Left kidney (tissue), 8 donors: ENCODE measurements at places on chromosomes 5 and 9. TPM values are rescaled to one million over a fixed set of nuclear protein-coding genes. Genes with fewer than 3 reads are reported as not detected.

DNA sequence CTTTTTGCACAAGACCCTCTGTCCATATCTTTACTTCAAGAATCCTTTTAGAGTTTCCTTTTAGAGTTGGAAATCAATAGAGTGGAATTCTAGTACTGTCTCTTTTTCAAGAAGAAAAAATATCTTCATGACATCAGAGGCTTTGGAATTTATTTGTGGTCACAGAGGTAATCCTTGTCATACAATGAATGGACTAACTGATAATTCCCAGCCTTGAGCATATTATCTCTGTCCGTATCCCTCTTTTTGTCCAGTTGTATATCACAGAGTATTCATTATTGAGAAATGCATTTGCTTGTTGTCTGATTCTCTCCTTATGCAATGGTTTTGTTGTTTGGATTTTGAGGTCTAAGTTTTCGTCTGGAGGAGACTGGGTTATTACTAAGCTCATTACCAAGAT, 82.0 kb upstream of the HAPLN1 start:
- DNase-seq = no peak

The SPINK7 gene
- polyA plus RNA-seq = 0.35 TPM

DNA sequence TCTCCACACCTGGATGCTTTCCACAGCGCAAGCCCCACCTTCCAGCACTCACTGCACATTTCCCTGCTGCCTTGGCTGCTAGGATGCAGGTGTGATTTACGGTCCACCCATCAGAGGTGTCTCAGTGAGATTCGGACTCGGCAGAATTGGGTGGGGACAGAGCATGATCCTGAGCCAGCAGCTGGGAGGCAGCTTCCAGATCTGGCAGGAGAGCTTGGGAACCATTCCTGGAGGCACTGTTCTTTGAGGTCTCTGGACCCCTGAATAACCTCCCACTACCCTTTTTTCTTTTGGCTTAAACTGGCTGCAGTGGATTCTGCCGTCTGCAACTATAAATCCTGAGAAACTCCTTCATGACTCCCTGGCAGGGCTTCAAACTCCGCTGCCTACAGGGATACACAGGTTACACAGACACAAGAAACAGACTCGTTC, 99.6 kb upstream of the PHYKPL start:
- no peak for DNase-seq

The OMD gene
- 0.62 TPM for polyA plus RNA-seq

DNA sequence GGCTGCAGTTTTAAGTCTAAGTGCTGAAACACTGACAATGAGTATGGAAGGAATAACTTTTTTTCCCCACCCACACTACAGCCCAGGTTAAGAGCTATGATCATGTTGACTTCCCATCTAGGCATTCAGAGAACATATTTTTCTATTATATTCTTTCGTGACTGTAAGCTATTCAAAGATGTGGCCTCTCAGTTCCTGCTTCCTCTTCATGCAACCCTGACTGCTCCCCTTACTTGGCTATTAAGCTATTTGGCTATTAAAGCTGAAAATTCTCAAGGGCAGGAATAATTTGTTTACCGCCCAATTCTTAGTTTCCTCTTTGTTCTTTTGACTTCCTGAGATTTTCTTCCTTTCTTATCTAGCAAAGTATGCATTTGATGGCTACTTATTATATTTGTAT, 18.6 kb upstream of the ALDH1A1 start:
- DNase-seq = no peak

DNA sequence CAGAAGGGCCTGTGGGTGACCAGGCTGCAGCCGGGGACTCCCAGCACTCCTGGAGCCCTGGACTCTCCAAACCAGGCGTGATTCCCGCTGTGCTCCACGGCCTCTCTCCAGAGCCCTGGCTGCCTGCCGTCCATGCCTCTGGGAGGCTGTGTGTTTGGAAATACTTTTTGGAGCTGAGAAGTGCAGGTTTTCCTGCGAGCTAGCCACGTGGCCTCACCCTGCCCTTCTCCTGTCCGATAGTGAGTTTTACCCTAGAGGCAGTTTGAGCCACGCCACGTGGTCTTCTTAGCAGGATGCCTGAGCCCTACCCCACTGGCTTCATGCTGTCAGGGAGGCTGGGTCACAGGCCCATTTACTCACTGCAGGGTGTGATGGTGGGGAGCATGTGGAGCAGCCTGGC, 71.3 kb downstream of the COL5A1 start:
- no peak for DNase-seq

- DNase-seq = no peak
Measured at GRCh38 chr5:91369480-91369879, 13.6 kb downstream of the ARRDC3 start.

DNA sequence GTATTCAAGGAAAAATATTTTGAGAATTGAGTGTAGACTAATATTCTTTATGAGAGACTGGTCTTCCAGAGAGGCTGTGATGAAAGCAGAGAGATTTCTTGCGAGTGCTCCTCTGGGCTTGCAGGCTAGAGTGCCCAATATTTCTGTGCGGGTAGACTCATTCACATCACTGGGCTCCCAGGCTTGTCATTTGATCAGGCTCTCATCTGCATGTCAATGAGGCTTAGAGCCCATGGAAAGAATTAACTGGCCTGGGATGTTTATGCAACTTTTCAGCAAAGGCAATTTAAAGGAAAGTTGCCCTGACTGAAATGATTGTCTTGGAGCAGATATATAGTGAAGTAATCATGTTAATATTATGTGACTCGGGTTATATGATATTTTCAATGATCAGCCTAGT, 42.3 kb downstream of the SNCAIP start:
- no peak for DNase-seq

GRCh38 chr5:12013351-12013750, 109.1 kb upstream of the CTNND2 start:
- no peak for DNase-seq

- no peak for DNase-seq
Measured at GRCh38 chr5:137994556-137994955, 38.3 kb downstream of the FAM13B start.

GRCh38 chr5:176693477-176693851, 46.2 kb downstream of the TSPAN17 start:
- DNase-seq = peak; percentile 48

- DNase-seq = no peak
Measured at GRCh38 chr9:138119202-138120027, 241.8 kb downstream of the CACNA1B start.

The FRRS1L gene
- 2.3 TPM for polyA plus RNA-seq

DNA sequence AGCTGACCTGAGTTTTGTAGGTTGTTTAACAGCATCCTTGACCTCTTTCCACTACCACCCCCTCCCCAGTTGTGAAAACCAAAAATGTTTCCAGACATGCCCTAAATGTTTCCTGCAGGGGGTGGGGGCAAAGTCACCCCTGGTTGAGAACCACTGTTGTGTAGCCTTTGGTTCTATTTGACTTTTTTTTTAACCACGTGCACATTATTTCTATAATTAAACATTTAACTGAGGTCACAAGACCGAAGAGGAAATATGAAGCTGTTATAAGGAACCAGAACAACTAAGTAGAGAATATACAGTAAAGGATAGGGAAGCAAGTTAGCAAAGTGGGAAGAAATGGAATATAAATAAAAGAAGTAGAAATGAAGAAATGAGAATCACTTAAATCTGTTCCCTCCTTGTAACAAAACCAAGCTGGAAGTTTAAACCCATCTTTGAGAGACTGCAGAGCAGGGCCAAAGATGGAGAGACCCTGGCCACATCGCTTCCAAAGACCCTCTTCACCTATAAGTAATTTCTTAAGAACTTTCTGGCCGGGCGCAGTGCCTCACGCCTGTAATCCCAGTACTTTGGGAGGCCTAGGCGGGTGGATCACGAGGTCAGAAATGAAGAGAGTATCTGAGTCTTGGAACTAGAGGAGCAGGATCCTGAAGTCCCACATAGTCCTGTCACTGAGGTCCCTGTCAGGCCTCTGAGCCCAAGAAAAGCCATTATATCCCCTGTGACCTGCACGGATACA, 14.4 kb downstream of the SIT1 start:
- no peak for DNase-seq

DNA sequence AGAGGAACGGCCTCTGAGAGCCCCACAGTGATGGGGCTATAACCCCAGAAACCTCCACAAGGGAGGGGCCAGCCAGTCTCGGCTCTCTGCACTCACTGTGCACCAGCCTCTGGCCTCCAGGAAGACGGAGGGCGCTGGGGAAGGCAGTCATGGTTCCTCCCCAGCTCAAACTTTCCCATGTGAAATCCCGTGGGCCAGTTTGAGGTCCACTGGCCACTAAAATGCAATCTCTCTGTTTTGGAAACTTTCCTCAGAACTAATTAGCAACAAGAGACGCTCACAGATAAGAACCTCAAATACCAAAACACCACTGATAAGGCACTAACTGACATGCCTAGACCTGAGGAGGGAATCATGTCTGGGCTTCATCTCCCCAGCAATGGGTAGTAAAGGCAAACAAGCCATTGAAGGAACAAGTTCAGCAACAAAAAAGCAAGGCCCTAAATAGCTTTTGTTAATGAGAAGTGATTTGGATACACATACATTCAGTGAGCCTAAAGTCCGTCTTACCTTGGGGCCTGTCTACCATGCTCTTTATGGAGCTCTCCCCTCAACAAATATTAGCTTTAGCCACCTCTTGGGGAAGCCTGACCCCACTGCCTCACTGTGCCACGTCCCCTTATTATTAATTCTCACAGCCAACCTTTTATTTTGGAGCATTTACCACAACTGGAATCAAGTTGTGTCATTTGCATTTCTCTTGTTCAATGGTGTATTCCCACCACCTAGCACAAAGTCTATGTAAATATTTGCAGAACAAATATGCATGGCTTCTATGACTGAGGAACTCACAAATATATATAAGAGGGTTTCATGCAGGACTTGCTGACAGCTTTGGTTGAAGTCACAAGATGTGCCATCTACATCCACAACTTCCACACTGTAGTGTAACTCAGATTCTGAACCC, 56.1 kb upstream of the GLRX start:
- DNase-seq = no peak

DNA sequence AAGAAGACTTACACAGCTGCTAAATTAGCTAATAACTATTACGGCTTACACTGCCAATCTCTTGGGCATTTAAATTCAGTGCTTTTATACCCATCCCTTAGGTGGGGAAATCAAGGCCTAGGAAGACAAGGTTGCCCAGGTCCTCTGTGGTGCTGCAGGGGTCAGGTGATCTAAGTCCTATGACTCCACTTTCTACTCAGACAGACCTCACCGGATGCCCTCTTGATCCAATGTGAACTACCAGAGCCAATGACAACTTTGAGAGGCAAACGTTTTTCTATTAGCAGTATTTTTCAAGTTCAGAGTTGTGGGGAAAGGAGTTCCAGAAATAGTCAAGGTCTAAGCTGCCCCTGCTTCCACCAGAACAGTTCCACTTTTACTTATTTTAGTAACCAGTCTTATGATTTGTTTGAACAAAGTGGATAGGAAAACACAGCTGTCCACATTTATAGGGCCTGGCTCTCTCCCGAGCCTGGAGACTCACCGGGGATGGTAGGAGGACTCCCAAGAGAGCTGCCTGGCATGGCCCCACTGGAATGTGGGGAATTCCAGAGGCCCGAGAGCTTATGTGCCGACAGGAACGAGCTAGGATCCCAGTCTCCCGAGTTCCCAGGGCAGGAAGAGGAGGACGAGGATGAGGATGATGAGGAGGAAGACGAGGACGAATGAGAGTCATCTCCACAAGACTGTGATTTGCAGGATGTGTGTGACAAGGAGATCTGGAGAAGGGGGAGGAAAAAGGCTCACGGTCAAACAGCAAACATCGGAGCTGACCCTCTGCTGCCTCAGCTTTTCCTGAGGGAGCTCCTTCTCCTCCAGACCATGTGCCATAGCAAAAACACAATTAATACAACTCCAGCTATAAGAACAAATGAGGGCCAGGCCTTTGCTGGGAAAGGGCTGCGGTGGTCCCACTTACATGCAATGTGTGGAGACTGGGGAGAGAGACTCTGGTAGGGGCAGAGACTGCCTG, 16.7 kb downstream of the FAM193B start:
- DNase-seq = no peak

- no peak for DNase-seq
Measured at GRCh38 chr5:142966121-142966420, 195.9 kb downstream of the ARHGAP26 start.

GRCh38 chr5:16679190-16679589, 62.4 kb upstream of the RETREG1 start:
- DNase-seq = no peak

The OR1J2 gene
- polyA plus RNA-seq = not detected

The ENTPD2 gene
- 4.7 TPM for polyA plus RNA-seq

The ALDH1B1 gene
- 40.3 TPM for polyA plus RNA-seq

- no peak for DNase-seq
Measured at GRCh38 chr9:110109333-110110092, 98.4 kb downstream of the C9orf152 start.

The HAPLN1 gene
- 9.7 TPM for polyA plus RNA-seq

DNA sequence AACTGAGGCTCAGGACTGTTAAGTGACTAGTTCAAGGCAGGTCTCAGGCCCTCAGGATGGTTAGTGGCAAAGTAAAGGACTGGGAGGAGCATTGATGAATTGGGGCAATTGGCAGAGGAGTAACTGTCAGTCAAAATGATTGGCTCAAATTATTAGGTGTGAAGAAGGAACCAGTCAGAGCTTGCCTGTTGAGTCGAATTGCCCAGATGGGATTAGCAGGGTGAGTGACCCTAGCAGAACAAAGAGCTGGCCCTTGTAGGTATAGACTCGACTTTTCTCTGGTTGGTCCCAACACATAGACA, 2.6 kb upstream of the NSD1 start:
- DNase-seq = no peak

DNA sequence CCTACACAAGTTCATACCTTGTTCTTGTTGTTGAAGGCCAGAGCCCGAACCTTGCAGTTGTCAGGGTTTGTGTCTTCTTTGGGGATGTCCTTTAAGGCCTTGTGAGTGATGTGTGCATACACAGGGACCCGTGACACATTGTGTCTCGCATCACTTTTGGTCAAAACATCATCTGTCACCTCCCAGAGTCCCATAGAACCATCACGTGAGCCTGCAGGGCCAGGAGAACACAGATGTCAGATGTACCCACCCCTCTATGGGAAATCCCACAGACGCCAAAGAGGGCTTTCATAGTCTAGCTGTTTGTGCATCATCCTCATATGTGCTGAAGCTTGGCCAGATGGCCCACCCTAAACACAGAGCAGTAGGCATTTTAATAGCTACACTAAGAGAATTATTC, 28.2 kb downstream of the DCAF12 start:
- no peak for DNase-seq

DNA sequence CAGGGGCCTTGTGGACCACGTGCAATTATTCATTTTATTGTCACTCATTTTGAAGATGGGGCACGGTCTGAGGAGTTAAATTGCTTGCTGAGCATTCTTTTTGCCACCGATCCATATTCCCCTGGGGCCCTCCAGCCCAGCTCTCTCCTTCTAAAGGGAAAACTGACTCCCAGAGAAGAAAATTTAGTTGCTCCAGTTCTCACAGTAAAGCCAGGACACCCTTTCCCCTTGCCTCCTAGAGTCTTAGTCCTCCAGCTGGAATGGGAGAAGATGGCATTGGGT, 1.0 kb upstream of the PANK3 start:
- no peak for DNase-seq

GRCh38 chr5:130034566-130035210, 130.4 kb downstream of the CHSY3 start:
- DNase-seq = no peak

- peak; percentile 72 for DNase-seq
Measured at GRCh38 chr9:34547960-34548611, 25.3 kb upstream of the ENHO start.

- no peak for DNase-seq
Measured at GRCh38 chr9:130268521-130269211, 3.1 kb downstream of the HMCN2 start.

GRCh38 chr5:72511366-72511765, 4.2 kb upstream of the ZNF366 start:
- DNase-seq = no peak
